Hematopoietic multipotent progenitor cell treated with erythropoietin and hydrocortisone succinate and interleukin-3 and kit ligand, for 15 days (in vitro differentiated cells): ENCODE measurements at places on chromosomes 2 and 18.

GRCh38 chr18:58378411-58379379 lies 250.2 kb downstream of the ALPK2 start:
- DNase-seq, result no peak

DNA sequence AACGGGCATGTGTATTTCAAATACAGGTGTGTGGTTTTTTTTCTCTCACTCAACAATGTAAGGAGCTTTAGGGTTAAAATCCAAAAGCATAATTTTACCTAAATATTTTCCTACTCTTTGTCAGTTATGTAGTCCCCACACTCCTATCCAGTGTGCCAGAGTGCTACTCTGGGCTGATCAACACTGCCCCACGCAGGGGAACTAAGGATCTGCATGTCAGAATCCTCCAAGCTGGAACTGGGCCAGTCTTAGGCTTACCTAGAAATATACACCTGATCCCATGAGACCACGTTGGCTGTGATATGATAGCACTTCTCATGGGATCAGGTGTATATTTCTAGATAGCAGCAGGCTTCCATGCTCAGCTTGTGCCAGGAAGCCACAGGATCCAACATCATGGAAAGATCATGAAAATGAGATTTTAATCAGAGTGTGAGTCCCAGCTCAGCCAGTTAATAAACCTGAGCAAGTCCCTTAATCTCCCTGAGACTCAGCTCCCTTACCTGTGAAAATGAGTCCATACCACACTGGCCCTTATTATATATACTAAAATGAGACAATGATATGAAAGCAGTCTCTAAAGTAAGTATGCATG lies 29.7 kb downstream of the CCDC141 start:
- DNase-seq, result no peak

DNA sequence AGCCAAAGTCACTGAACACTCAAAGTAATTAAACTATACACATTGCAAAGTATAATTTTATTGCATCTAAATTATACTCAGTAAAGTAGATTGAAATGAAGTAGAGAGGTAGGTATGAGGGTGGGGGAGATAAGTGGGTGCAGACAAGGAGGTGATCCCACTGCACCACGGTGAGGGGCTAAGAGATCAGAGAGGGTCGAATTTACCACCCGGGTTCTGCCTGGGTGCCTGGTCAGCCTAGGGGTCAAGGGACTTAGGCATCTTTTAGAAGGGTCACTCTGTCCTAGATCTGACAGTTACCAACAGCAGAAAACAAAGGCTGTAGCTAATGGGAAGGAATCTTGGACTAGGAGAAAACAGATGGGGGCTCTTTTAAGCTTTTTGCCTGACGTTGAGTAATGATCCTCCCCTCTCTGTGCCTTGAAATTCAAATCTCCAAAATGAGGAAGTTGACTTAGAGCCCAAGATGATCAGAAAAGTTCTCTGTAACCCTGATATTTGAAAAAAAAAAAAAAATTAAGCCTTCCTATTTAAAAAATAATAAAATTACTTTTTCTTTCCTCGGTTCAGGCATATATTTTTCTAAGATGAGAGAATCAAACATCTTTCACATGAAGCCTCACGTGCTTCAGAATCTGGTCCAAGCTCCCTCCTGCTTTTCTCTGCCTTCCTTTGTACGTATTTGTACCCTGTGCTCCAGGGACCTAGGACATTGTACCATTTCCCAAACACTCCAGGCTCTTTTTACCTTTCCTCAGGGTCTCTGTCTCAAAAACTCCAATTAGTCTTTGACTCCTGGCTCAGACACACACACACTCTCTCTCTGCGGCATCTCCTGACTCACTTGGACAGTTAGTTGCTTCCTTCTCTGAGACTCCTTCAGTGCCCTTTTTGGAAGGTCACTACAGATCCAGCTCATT lies 353.9 kb downstream of the CYRIA start:
- DNase-seq, result no peak

DNA sequence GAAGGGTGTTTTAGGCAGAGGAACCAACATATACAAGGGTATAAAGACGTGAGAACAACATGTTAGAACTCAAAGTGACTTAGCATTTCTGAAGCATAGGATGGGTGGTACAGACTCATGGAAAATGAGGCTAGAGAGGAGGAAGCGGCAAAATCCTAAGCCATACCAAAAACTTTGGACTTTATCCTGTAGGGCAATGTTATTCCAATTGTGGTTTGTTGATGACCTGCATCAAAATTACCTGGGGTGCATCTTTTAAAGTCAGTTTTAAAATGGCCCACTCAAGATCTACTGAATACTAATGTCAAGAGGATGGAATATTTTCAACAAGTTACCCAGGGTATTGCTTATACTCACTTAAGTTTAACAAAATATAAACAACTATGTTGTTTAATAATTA lies 34.8 kb downstream of the RAPH1 start:
- no peak for DNase-seq

GRCh38 chr2:24907116-24907515 lies 12.9 kb downstream of the ADCY3 start:
- DNase-seq, result no peak

GRCh38 chr2:233326500-233326899 lies 18.9 kb downstream of the SAG start:
- no peak for DNase-seq

GRCh38 chr2:1620081-1620480 lies 124.2 kb downstream of the PXDN start:
- DNase-seq, result no peak

GRCh38 chr2:16209799-16210198 lies 269.4 kb downstream of the MYCN start:
- DNase-seq, result no peak

DNA sequence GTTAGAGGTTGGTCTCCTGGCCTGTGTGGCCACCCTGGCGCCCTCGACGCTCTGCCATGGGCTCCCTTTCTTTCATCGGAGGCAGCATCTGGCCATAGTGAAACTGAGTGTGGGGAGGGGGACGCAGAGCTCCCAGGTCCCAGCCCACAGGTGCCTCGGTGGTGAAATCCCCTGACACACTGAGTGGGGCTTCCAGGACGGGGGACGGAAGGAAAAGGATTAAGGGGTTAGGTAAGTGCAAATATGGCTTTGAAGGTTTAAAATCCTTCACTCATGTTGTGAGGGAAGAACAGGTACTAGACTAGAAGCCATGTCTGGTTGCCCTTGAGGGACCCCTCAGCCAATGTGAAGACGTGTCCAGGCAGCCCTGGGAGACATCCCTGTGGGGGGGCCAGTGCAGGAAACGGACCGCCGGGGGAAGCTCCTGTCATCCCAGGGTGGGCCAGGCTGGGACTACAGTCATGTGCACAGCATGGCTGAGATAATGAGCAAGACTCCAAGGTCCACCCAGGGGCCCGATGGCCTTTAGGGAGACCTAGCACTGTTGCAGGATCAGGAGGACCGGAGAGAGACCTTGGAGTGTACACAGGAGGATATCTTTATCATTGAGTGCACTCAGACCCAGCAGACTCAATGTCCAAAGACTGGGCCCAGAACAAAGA lies 36.3 kb downstream of the RTP5 start:
- no peak for DNase-seq

DNA sequence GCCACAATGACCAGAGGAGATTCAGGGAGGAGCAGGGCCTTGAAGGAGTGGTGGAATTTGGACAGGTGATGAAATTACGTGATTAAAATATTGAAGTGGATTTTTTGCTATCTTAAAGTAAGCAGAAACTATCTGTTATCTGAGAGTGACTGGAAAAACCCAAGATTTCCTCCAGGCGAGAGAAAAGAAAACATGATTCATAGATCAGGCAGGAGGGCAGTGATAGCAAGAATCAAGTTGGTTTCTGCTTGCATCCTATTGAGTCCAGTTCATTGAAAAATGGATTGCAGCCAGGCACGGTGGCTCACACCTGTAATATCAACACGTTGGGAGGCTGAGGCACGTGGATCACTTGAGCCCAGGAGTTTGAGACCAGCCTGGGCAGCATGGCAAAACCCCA lies 127.8 kb downstream of the NXPH2 start:
- no peak for DNase-seq

- no peak for DNase-seq
These were observed 437.2 kb upstream of the LYPD1 start for GRCh38 chr2:133107058-133107815.

GRCh38 chr2:128315829-128316776 lies 2.6 kb downstream of the HS6ST1 start:
- no peak for DNase-seq

GRCh38 chr2:40348665-40349064 lies 103.2 kb downstream of the SLC8A1 start:
- no peak for DNase-seq

- no peak for DNase-seq
These were observed 45.6 kb upstream of the LPIN2 start for GRCh38 chr18:3058328-3059191.

DNA sequence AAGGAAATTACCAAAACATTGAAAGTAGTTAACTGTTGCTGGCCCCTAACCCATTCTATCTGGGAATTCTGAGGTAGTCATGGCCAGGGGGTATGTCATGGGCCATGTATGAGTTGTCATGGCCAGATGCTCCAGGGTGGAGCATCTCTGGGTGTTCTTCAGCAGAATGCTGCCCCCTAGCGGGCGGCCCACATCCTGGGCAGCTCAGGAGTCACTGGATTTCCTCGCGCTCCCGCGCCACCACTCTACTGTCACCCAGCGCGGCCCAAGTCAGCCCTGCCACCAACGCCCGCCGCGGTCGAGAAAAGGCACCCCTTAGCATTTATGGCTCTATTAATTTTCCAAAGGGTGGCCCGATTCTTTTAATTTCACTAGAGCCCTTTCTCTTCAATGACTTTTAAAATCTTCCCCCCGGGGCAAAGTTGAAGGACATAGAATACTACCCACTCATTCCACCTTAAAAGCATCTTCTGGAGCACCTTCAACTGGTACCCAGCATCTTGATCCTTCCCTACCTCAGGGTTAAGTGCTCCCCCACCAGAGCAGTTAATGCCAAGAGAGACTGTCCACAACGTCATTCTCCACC lies 41.6 kb downstream of the PKDCC start:
- peak; percentile 56 for DNase-seq

DNA sequence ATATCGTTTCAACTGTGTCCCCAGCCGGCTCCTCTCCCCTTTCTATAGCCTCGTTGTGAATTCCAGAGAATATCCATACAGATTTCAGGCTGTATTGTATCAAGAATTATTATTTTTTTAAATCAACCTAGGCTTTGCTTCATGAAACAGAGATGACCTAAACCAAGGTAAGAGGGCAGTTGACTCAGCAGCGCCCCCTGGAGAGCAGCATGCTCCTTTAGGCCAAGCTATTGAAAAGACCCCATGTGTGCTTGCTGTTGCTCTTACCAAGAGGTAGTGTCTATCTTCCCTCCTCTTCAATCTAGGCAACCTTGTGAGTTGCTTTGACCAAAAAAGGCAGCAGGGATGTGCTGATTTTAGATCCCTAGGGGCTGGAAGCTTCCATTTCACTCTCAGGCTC lies 426.7 kb upstream of the SMIM21 start:
- no peak for DNase-seq

GRCh38 chr2:158412206-158412605 lies 44.3 kb downstream of the CCDC148 start:
- DNase-seq, result no peak

DNA sequence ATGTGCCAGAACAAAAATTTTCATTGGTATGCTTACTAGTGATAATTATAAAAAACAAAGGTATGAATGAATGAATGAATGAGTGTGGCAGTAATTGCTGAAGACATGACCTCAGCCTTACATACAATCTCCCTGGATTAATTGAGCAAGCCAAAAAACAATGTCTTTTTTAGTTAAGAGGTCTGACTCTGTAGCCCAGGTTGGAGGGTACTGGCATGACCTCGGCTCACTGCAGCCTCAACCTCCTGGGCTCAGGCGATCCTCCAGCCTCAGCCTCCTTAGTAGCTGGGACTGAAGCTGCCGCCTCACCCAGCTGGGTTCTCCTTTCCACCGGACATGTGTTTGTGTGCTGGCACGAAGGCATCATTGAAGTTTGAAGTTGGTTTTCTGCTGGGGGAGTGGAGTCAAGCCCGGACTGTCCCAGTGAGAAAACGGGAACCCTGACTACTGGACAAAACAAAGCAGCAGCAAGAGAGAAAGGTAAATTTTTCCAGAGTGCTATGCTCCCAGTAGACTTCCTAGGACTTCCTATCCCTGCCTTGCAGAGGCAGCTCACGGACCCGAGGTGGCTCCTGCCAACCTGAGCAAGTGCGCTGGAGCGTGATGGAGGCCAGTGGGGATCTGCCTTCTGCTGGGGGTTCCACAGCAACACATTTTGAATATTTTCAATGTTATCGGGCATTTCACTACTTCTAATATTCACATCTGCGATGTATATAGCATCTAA lies 6.4 kb upstream of the IMP4 start:
- DNase-seq, result no peak

DNA sequence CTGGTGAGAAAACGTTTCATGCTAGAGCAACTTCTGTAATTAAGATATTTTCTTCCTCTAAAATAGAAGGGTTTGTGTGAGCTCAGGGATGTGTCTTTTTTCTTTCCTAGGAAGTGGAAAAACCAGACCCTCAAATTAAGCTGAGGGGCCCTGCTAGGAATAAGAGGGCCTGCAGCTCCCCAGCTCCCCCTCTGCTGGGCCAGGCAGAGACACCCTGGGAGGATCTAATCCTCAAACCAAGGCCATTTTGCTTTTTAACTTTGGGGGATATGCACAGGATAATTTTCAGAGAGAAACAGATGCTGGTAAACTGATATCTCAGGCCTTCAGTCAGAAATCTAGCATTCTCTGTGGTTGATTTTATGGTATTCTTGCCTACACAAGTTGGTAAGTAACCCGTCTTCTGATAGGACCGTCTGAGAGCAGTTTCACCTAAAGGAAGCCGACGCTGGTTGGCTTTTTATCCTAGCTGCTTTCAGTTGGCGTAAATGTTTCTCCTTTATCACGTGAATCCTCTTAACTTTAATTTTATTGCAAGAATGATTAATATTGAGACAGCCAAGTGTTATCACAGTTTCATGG lies 34.8 kb downstream of the SNTG2 start:
- no peak for DNase-seq

DNA sequence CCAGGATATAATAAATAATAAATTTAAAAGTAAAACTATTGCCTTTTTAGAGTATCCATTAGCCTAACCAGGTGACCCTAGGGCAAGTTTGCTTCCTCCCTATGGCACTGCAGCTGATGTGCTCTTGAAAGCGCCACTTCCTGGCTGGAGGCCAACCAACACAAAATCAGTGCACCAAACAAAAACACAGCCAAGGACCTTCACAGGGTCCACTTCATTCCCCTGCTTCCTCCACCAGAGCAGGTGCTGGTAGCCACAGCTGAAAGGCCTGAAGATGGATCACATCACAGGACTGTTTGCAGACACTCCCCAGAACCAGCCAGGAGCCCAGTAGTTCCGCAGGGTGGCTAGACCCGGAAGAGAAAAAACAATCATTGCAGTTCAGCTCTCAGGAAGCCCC lies 108.8 kb downstream of the TWIST2 start:
- DNase-seq, result no peak

- no peak for DNase-seq
These were observed 1576.5 kb upstream of the NXPH2 start for GRCh38 chr2:140356697-140357096.
